ENCODE measurements at places on chromosomes 12 and 14.

DNA sequence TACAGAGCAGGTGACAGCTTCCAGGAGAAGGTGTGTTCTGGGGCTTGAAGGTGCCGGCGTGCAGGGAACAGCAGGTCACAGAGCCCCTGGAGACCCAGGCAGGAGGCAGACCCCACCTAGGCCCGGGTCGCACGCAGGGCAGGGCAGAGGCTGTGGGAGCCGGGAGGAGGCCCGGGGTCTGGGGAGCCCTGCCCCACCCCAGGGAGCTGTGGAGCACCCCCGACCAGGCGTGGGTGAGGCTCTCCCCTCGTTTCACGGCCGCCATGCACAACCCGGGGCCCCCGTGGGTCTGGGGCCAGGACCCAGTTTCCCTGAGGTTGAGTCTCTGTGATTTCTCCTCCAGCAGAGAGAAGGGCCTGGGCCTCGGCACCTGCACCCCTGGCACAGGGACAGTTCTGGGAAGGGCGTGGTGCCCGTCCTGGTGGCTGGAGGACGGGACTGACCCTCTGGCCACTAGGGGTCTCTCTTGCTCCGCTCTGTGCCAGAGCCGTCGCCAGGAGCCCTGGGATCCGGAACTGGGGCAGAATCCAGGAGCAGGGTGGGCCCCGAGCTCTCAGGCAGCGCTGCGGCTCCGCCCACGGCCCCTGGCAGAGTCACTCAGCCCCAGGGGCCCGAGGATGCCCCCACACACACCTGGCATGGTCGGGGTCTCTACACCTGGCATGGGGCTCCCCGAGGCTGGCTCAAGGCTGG is 75.2 kb upstream of the FBRSL1 start:
- peak; percentile 74 for DNase-seq

DNA sequence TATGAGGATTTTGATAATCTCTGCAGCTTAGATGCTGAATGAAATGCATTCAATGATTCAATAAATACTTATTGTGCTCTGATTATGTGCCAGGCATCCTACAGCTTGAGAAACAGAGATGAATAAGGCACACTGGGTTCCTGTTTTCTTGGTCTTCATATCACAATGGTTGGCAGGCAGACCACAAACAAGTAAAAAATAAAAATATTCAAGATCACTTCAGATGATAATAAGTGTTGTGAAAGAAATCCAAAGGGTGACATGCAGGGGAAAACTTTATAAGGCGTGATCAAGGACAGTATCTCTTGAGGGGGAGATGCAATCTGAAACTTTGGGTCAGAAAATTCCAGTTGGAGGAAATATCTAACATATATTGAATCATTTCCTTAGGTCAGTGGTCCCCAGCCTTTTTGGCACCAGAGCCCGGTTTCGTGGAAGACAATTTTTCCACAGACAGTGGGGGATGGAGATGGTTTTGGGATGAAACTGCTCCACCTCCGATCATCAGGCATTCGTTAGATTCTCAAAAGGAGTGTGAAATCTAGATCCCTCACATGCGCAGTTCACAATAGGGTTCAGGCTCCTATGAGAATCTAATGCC is 73.7 kb upstream of the RAP1B start:
- no peak for DNase-seq

GRCh38 chr12:56749853-56750252 is 2.3 kb downstream of the PRIM1 start:
- DNase-seq: no peak

- DNase-seq: no peak
Measured at GRCh38 chr12:33111850-33112249, 215.3 kb upstream of the PKP2 start.

- no peak for DNase-seq
Measured at GRCh38 chr12:91273560-91273959, 90.9 kb upstream of the DCN start.

- no peak for DNase-seq
Measured at GRCh38 chr14:23143911-23144310, 24.9 kb upstream of the CEBPE start.

- no peak for DNase-seq
Measured at GRCh38 chr12:80710727-80711449, 3.5 kb downstream of the MYF6 start.

- DNase-seq: peak; percentile 96
Measured at GRCh38 chr14:102304611-102305506, at the start of gene MOK. Gene MOK (minus strand): TSS chr14:102305164. CDS start chr14:102304968, 196 bp downstream.

DNA sequence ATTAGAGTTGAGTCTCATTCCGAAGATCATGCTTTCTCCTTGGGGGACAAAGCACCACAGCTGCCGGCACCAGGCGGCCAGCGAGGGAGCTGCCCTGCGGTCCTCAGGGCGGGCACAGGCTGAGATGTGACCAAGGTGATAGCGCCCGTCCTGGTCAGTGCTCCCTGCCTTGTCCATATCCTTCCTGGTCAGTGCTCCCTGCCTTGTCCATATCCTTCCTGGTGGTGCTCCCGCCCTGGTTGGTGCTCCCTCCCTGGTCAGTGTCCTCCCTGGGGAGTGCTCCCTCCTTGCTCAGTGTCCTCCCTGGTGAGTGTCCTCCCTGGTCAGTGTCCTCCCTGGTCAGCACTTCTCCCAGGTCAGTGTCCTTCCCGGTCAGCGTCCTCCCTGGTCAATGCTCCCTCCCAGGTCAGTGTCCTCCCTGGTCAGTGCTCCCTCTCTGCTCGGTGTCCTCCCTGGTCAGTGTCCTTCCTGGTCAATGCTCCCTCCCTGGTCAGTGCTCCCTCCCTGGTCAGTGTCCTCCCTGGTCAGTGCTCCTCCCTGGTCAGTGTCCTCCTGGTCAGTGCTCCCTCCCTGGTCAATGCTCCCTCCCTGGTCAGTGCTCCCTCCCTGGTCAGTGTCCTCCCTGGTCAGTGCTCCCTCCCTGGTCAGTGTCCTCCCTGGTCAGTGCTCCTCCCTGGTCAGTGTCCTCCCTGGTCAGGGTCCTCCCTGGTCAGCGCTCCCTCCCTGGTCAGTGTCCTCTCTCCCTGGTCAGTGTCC is 92.2 kb downstream of the ADGRD1 start:
- no peak for DNase-seq

DNA sequence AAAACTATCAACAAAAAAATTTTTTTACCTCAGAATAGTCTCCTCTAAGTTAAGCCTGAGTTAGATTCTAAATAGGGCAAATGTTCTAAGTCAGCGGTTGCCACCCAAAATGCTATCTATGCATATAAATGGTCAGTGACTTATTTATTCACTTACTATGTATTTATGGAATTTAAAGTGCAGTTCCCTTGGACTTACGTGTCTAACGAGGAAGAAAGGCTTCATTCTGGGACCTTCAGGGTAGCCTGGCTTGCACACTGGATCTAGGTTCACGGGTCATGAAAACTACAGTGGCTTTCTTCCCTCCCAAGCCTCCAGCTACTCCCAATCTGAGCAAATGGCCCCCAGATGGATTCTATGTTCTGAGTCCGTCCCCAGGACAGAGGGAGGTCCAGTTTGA is 77.1 kb downstream of the ARF6 start:
- no peak for DNase-seq

DNA sequence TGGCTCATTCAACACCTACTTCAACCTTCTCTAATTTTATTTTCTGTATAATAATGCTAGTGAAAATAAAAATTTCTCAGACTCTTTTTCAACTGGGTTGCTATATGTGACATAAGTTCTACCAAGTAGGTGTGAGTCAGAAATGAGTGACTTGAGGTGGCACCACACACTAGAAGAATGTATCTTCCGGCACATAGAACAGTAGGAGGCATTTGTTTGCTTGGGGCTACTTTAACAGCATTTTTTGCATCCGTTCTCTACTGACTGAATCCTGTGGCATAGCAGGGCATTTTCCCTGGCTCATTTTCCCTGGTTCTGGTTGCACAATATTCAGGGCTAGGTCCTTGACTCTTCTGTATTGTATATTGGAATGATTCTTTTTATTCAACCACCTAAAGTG is 194.0 kb upstream of the SLC16A7 start:
- no peak for DNase-seq

- no peak for DNase-seq
Measured at GRCh38 chr12:93895089-93895445, 217.9 kb downstream of the CRADD start.

- no peak for DNase-seq
Measured at GRCh38 chr12:123433615-123434014, 2.9 kb downstream of the RILPL2 start.

GRCh38 chr14:105989566-105990302 is 463.4 kb downstream of the TMEM121 start:
- peak; percentile 17 for DNase-seq

Data from NCI-H510A treated with DMSO at 0.1 percent for 48 hours (cell line).